Activated CD8-positive, alpha-beta memory T cell treated with anti-CD3 and anti-CD28 coated beads, Interleukin-2, amount 50 U/mL, for 48 hours (primary cell): ENCODE measurements at places on chromosomes 13 and 19.

- no peak for DNase-seq
Observed at GRCh38 chr13:73251626-73252265, 192.9 kb downstream of the KLF5 start.

DNA sequence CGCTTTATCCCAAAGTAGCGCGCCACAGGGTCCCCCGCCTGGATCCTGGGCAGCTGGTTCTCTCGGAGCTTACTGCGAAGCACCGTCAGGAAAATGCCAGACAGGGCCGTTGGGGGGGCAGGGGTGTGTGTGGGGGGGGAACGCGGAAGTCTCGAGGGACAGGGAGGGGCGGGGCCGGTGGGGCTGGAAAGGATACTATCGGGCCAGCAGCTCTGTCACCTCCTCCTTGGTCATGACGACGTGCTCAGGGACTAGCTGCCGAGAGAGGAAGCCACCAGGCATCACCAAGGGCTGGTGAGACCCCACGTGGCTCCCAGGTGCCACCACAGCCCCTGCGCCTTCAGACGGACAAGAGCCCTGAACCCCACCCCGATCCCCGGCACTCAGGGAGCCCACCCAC, 5.3 kb downstream of the POLR2E start:
- no peak for DNase-seq

DNA sequence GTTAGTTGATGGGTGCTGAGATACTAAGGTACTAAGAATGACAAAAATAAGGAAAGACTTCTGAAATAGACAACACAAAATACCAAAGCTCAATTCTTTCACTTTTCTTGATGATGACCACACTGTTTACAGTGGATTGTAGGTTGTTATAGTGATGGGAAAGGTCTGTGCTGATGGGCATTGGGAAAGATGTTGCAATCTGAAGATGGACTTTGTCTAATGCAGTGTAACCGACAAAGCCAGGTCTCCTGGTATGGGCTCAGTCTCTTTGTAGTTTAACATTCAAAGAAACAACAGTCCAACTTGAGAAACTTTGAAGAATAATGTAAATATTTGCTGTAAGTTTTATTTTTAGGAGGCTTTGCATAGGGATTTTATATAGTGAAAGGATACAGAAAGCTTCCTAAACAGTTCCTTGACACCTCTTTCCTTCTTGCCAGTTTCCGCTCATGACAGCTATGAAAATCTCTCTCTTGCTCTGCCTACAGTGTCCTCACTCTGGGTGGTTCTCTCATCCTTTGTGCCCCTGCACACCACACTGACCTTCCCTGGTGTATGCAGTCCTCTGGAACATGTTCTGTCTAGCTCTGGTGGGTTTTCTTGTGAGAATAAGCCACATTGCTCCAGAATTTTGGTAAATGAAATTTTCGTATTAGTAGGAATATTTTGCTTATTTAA, 172.2 kb downstream of the KCNRG start:
- no peak for DNase-seq

GRCh38 chr19:4957981-4958380, 10.9 kb upstream of the KDM4B start:
- no peak for DNase-seq

DNA sequence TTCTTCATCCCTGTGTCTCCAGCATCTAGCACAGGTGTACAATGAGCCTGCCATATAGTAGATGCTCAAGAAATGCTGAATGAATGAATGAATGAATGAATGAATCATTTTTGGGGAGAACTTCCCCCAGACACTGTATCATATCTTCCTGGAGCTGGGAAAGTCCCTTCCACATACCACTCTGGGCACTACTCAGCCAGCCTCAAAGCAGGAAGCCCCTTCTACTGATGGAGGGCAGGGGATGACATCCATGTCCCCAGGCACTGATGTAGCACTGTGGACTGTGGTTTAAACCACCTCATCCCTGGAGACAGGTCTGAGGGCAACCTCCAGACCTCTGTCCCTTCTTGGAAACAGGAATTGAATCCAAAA, 4.8 kb downstream of the GNA15 start:
- no peak for DNase-seq

DNA sequence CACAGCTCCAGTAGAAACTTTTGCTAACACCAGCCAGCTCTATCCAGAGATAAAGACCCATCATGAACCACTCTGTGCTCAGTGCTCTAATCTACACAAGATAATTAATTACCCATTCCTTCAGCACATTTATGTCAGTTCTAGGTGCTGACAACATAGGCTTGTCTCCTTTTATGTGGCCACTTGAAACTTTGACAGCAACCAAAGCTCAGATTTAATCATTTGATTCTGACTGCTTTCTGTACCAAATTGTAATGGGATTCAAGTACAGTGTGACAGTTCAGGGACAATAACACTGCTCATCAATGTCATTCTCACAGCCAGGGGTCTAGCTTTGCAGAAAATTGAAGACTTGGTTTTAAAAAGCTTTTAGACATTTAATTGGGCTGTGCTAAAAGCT, 266.6 kb downstream of the KCTD12 start:
- no peak for DNase-seq

DNA sequence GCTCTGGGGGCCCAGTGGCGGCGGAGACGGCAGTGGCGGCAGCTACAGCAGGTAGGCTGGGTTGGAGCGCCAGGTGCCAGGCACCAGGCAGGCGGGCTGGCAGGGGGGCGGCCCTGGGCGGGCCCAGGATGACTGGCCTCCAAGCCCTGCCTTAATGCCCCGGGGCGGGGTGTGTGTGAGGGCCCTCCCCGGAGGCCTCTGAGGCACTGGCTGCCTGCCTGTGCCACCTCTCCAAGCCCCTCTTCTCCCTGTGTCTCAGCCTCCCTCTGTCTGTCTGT, at the start of gene KLK11:
Gene KLK11, minus strand, starts transcription at position 63 of the 278 bp plus-strand sequence. CDS start 985 bp downstream, outside the sequence.
- DNase-seq, result no peak

DNA sequence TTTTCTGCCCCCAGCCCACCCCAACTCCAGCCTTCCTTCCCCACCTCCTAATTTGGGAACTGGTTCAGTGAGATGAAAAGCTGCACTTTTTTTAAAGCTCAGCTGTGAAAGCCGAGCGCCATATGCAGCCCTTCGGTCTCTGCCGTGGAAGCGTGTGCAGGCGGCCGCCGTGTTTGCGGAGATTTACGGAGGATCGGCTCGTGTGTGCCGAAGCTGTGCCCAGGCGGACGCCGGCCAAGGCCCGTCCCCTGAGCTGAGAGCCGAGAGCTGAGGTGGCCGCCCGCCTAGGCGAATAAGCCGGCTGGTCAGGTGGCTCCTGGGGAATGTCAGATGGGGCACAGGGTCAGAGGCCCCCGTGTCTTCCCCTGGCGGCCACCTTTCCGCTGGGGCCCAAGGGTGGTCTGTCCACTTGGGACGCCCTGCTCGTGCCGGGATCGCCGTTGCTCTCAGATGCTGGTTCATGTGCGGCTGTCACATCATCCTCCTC, 78.7 kb downstream of the ZNF536 start:
- no peak for DNase-seq

GRCh38 chr13:112783135-112783977, 93.5 kb downstream of the ATP11A start:
- DNase-seq, result peak; percentile 40

GRCh38 chr13:66113882-66114526, 1116.1 kb downstream of the PCDH9 start:
- DNase-seq, result no peak

GRCh38 chr13:49536144-49536873, 40.6 kb downstream of the PHF11 start:
- no peak for DNase-seq

DNA sequence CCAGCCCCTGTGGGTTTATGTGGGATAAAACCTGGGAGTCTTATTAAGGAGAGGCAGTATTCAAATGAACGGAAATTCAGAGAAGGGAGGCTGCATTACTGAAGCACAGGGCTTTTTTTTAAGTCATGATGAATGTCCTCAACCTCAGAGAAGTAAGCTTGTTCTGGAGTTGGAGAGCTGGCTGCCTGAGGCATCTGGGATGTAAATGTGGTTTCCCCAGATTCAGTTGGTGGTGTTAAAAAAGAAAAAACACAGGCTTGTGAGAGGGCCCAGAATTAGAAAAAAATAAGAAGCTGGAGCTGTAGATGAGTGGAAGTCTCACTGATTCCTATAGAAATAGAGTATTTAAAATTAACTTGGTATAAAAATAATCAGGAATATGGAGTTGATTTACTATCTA, 64.0 kb upstream of the GPR12 start:
- no peak for DNase-seq
